ENCODE measurements at places on chromosomes 7 and 10. TPM values are rescaled to one million over a fixed set of nuclear protein-coding genes. Genes with fewer than 3 reads are reported as not detected.

The SRGN gene
- 298 TPM for polyA plus RNA-seq

The UFSP1 gene
- polyA plus RNA-seq: 2.6 TPM

The OPN4 gene
- polyA plus RNA-seq: not detected

The EN2 gene
- polyA plus RNA-seq: not detected

The CTAGE6 gene
- polyA plus RNA-seq: not detected

The NKX1-2 gene
- polyA plus RNA-seq: not detected

The HIP1 gene
- 2.2 TPM for polyA plus RNA-seq

The TDRD1 gene
- not detected for polyA plus RNA-seq

Data from CD4-positive, alpha-beta memory T cell (primary cell).